ENCODE measurements at places on chromosomes 1 and 21.

DNA sequence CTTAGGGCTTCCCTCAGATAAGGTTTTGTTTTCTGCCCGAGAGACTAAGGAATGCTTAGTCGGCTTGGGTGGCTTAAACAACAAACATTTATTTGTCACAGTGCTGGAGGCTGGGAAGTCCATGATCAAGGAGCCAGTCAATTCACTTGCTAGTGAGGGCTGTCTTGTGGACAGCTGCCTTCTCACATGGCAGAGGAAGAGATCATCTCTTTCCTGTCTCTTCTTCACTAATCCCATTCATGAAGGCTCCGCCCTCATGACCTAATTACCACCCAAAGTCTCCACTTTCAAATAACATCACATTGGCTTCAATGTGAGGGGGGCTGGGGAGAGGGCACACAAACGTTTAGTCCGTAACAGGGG, 50.5 kb upstream of the IL12RB2 start:
- DNase-seq: no peak

DNA sequence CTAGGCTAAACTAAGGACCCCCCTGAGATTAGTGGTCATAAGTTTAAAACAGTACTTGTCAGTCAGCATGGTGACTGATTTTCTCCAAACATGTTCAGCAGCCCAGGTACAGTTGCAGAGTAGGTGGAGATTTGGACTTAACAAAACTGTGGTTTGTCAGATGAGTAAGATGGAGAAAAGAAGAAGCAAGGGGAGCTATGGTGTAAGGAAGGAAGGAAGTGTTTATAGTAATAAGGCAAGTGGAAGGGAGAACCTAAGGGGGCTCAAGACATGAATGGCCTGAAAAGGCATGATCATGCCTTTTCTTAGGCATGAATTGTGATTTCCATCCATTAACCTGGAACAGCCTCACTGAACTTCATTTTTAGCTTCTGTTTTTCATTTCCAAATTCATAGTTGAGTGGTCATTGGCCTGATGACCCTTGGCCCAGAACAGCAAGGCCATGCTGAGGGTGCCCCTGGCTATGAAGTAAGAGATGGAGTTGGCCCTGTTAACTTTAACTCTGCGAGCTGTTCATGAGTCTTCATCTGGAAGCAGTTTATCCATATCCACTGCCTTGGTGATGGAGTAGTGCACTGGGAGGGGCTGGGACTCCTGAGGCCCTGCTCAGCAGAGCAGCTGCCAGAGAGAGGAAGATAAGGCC, 60.7 kb downstream of the LRRC8D start:
- DNase-seq: no peak

- DNase-seq: no peak
Measured at GRCh38 chr1:59243978-59244377, 52.9 kb upstream of the FGGY start.

DNA sequence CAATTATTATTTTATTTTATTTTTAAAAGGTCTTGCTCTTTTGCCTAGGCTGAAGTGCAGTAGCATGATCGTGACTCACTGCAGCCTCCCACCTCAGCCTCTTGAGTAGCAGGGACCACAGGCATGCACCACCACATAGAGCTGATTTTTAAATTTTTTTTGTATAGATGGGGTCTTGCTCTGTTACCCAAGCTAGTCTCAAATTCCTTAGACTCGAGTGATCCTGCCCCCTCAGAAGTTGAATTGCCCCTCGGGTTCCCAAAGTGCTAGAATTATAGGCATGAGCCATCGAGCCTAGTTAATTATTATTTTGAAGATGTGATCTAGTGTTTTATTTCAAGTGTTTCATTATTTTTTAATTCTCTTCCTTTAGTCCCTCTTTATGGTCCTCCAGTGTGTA, 12.2 kb downstream of the MSH4 start:
- DNase-seq: no peak

DNA sequence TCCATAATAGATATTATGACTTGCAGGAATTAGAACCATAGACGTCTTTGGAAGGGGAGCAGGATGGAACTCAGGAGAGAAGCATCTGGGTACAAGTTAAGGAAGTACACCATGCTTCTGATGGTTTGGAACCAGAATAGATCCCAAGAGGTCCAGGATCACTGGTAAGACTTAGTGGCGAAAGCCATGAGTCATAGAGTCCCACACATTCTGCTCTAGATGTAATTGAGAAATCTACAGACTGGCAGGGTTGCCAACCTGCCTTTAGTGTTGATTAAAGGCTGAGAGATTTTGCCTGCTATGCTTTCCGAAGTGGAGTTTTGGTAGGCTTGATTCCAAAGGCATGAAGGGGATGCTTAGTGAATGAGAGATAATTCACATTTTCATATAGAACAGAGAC, 57.1 kb upstream of the C1orf87 start:
- DNase-seq: no peak

- no peak for DNase-seq
Measured at GRCh38 chr1:22816067-22816775, 105.6 kb downstream of the EPHB2 start.

- no peak for DNase-seq
Measured at GRCh38 chr1:203100516-203100869, 14.7 kb upstream of the MYOG start.

GRCh38 chr1:12508849-12509248, 109.2 kb downstream of the DHRS3 start:
- DNase-seq: no peak

GRCh38 chr1:90709535-90709934, 7.6 kb downstream of the BARHL2 start:
- no peak for DNase-seq

DNA sequence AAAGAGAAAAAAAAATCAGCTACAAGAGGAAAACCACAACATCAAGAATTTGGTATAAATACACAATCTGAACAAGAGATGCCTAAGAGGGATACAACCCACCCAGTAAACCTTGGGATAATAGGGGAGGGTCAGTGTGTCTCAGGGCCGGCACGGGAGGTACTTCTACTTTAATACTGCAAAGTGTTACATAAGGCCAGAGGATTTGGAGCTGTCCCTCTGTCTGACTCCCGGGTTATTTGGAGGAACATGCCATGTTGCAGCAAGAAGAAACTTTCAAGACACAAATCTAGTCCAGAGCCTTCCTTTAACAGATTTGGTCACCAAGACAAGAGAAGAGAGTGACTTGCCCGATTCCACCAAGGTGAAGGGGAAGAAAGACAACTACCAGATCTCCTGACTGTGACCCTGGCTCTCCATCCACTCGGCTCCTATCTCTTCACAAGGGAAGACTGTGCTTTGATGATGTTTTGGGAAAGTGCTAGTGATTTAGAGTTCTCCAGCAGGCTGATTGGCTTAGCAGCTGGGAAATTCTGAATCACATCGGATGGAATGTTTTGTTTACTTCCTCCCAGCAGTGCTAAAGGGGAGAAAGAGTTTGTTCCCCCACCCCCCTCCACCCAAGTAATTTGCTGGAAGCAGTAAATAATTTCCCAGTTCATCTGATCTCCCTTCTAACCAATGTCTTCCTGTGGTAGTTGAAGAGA, 29.3 kb downstream of the SGIP1 start:
- DNase-seq: peak; percentile 24

DNA sequence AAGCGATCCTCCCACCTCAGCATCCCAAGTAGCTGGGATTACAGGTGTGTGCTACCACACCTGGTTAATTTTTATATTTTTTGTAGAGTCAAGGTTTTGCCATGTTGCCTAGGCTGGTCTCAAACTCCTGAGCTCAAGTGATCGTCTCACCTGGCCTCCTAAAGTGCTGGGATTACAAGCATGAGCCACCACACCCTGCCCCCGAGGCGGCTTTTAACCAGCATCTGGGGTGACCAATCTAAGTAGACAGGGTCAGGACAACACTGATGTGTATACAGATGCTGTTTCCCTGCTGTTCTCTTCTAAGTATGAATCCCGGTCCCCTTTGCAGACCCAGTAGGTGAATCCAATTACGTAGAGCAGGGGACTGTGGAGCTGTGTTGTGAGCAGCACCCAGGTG, 23.9 kb downstream of the THAP3 start:
- DNase-seq: no peak

DNA sequence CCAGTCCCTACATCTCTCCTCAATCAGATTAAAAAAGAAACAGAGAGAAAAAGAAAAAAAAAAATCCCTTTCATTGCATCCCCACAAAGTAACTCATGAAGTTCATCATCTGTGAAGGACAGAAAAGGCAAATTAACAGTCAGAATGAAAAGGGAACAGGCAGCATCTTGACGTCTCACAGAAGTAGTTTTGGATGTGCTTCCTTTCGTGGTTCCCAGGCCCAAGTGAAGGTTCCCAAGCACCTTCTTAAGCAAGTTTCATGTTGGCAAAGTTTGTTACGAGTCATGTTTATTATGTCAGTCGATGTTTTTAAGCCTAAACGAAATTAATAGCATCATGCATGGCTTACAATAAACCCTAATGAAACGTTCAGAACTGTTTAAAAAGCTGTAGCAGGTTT, 475.2 kb downstream of the SETD4 start:
- no peak for DNase-seq

- DNase-seq: no peak
Measured at GRCh38 chr1:110390692-110391245, at the start of gene SLC16A4. SLC16A4 (minus strand) TSS chr1:110391026; CDS start chr1:110389323, 1,703 bp downstream.

DNA sequence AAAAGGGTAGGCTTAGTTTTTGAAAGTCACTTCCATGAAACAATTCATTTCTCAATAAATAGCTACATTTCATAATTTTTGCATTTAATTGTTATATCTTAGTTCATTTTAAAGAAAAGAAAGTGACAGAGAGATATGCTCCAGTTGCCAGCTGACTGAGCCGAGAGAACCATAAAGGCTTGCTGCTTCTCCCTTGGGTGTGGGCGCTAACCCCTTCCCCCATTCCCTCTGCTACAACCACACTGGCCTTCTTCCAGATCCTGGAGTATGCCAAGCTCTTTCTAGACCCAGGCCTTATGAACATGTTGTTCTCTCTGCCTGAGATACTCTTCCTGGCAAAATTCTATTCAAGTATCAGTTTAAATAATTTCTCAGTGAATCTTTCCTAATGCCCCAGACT, 12.3 kb downstream of the SORT1 start:
- no peak for DNase-seq

GRCh38 chr1:167650269-167651160, 20.5 kb downstream of the RCSD1 start:
- no peak for DNase-seq

DNA sequence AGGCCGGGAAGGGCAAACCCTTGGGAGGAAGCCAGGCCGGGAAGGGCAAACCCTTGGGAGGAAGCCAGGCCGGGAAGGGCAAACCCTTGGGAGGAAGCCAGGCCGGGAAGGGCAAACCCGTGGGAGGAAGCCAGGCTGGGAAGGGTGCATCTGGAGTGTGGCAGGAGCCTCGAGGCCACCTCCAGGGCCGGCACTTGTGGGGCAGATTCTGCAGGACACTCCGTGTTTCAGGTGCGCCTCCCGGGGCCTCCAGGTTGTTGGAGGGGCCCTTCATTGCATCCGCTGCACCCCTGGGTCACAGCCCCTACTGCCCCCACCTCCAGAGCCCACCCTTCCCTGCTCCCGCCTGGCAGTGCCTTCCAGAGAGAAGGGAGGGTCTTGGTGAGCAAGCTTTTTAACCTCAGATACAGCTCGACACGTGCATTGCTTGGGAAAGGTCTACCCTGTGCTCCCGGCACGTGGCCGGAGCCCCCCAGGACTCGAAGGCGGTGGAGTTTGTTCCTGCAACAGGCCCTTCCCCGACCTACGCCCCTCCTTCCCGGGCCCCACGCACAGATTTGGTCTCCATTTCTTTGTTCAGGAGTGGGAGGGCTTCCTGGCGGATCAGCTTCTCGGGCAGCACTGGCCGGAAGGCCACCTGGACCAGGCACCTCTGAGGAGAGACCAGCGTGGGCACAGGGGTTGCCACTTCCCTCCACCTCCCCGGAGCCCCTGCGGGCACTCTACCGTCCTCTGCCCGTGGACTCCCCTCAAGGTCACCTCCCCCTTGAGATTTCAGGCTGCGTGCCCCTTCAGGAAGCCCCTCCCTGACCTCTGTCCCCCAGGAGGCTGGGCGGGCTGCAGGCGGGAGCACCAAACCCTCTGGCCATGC, 9.4 kb upstream of the TMEM52 start:
- DNase-seq: no peak
